ENCODE measurements at places on chromosomes 3 and 15.

DNA sequence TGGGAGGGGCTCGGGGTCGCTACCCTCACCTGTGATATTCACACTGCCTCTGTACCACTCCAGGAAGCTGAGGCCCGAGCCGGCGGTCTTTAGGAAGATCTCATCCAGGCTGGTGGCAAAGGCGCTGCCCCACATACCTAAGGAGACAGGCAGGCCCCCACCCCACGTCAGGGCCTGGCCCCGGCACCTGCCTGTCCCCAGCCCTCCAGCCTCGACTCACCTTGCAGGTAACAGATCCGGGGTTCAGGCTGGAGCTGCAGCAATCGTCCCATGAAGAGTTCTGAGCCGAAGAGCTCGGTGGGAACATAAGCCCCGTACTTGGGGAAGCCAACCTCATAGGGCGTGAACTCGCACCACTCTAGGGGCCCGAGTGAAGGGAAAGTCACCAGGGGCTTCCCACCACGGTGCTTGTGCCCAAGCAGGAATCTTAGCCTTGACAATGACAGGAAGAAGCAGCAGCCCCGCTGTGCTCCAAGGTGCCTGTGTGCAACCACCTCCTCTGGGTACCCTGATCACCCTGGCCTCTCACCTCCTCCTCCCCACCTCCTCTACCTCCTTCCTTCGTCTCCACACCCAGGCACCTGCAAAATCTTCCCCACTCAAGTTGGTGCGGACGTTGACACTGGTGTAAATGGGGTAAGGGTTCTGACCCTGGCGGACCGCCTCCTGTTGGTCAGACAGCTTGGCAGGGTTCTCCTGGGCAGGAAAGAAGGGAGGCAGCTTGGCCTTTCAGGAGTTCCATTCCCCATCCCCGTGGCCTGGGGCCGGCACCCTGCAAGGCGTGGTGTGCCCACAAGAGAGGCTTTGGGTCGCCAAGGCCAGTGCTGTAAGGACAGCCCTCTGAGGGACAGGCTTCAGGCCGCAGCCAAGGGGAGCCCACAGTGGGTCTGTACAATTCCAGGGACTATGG is 10.6 kb downstream of the PLA2G4F start:
- no peak for DNase-seq

DNA sequence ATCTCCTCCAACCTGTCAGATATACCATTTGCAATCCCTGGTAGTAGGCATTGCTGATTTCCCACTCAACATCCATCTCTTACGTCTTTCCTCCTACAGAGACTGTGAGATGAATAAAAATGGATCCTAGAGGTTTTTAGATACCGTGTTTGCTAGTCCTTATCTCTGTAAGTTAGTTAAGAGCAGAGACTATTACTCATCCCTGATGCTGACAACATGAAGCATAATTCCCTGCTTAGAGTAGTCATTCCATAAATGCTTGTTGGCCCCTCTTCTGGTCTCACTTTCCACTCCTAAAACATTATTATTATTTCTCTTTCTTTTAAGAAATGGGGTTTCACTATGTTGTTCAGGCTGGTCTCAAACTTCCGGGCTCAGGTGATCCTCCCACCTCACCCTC is 136.2 kb downstream of the RTP4 start:
- no peak for DNase-seq

GRCh38 chr15:39713846-39714245 is 68.8 kb downstream of the FSIP1 start:
- DNase-seq: no peak

DNA sequence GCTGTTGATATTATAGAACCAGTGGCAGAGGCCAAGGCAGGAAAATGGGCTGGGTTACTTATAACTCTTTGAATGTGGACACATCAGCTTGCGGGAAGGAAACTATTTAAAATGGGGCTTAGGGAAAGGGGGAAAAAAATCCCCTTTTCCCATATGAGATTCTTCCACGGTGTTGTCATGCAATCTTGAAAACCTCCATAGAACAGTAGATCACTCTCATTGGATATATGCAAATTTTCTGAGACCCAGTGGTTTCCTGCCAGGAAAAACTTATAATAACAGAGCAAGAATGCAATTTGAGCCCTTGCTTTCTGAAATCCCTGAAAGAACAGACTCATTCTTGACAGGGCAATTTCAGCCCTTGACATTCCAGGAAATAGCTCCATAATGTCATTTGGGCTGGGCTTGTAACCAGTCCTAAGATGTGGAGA is 31.1 kb downstream of the TMEM212 start:
- no peak for DNase-seq

DNA sequence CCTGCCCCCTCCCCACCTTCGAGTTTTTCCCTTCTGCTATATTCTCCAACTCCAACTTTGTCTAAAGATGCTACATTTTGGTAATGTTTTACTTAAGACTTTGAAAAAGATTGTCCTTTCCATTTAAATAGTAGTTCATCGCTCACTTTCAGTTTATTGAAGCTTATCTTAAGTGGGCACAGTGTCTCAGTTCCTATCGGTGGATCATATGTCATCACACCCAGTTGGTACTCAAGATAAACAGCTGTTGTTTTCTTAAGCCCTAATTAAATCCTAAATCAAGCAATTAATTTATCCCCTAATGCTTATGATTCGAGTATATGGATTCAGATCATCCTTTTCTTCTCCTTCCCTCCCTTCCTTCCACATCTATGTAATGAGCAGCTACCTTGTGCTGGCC is 210.7 kb downstream of the TLE3 start:
- DNase-seq: no peak

DNA sequence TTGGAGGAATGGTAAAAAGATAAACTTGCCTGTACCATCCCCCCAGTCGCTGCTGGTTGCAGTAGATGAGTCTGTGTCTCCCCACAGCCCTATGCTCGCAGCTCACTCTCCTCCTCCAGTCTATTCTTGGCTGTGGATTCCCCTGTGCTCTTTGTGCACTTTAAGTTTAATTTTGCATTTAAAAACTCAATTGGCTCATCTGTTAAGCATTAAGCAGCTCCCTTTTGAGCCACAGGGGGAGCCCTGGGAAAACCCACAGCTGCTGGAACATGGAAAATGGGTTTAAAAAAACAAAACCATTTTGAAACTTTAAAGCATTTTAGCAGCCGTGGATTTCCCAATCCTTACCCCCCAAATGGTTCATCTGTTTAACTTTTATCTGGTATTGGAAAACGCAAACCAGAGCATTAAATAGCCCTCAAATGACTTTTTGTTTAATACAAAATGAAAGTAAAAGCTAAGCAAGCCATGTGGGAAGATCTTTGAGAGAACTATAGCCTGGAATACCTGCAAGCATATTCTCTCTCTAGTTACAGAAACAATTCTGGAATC is 536.9 kb downstream of the ZIC1 start:
- no peak for DNase-seq

DNA sequence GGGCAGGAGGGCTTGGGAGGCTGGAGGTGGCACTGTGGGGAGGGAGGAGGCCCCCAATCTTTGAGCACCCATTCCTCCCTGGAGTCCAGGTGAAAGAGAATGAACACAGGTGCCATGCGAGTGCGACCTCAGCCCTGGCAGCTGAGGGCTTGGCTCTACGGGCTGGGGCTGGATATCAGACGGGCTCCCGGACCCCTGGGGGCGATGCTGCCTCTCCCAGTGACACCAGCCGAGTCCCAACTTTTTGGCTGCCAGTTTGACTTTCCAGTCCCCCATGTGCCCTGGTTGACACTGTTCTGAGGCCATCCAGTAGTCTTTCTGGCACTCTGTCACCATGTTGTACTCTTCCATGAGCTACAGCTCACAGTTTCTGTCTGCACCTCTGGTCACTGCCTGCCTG is 1.2 kb downstream of the VILL start:
- no peak for DNase-seq

DNA sequence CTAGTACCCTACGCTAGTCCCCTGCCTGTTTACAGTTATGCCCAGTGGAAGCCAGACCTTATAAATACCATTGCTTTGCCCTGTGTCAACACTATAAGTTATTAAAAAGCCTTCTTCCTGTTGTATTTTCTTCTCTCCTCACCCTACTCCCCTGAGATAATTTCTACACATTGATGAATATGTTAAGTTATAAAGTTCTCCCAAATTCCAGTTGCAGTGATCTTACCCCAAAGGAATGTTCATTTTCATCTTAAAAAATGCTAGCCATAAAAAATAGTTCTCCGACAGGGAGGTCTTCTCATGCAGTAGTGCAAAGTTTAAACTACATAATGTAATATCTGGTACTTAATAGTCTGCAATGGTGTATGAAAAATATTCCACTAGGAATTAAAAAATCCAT is 58.6 kb downstream of the MAP2K5 start:
- DNase-seq: no peak

DNA sequence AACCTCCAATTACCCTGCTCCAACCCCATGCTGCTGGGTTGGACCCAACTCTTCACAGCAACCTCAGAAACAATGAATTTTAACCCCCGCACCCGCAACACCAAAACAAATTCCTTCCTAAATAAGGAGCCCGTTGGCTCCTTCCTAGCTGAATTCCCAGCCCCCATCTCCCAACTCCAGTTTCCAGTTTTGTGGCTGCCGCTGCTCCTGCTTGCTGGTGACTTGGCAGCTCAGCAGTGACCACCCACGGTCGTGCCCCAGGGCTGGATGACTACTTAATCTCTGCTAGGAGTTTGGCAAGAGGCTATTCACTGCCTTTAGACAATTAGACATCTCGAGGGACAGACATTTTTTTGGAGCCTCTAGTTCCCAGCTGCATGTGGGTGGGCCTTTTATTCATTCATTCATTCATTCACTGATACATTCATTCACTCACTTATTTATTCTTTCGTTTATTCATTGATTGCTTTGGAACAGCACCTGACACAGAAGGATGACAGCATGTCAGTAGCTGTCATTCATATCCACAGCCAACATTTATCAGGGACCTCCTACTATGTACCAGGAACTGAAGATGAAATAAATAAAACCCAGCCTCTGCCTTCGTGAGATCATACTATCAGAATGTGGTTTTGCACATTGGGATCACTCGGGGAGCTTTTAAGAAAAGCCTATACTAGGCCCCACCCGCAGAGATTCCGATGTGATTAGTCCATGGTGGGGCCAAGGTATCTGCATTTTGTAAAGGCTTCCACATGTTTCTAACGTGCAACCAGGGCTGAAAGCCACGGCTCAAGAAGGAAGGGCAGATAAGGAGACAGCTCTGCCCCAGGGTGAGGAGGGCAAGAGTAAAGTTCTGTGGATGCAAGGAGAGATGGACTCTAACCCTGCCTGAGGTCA is 256.5 kb downstream of the SHQ1 start:
- DNase-seq: no peak

GRCh38 chr3:106025151-106025722 is 156.4 kb upstream of the CBLB start:
- DNase-seq: peak; percentile 14

DNA sequence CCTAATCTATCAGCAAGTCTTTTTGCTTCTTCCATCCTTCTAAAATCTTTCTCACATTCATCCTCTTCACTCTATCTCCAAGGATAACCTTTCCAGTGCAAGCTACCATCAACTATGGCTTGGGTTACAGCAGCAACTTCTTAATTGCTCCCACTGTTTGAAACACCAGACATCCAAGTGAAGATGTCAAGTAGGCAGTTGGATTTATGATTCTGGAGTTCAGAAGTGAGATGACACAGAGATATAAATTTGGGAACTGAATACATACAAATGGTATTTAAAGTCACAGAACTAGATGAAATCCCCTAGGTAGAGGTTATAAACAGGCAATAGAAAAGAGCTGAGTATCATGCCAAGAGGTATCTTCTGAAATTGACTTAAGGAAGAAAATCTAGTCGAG is 3.7 kb downstream of the UBR1 start:
- DNase-seq: no peak

DNA sequence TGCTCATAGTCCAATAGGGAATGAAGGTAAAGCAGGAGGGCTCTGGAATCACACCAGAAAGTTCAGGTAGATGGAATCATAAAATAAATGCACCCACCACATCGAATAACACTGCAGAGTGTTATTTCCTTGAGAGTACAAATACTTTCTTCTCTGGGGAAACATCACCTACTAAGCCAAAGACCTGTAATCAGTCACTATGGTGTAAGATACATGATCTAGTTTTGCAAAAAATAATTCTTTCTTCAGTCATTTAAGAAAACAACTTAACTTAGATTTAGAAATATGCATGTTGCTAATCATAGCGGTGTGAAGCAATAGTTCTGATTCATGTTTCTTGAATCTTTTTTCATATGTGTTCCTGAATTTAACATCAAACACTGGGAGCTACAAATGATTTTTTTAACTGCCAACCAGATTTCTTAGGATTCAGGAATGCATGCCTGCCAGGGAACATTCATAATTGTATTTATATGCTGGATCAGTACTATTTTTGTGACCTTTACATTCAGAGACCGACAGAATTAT is 40.2 kb upstream of the MEIS2 start:
- DNase-seq: no peak

DNA sequence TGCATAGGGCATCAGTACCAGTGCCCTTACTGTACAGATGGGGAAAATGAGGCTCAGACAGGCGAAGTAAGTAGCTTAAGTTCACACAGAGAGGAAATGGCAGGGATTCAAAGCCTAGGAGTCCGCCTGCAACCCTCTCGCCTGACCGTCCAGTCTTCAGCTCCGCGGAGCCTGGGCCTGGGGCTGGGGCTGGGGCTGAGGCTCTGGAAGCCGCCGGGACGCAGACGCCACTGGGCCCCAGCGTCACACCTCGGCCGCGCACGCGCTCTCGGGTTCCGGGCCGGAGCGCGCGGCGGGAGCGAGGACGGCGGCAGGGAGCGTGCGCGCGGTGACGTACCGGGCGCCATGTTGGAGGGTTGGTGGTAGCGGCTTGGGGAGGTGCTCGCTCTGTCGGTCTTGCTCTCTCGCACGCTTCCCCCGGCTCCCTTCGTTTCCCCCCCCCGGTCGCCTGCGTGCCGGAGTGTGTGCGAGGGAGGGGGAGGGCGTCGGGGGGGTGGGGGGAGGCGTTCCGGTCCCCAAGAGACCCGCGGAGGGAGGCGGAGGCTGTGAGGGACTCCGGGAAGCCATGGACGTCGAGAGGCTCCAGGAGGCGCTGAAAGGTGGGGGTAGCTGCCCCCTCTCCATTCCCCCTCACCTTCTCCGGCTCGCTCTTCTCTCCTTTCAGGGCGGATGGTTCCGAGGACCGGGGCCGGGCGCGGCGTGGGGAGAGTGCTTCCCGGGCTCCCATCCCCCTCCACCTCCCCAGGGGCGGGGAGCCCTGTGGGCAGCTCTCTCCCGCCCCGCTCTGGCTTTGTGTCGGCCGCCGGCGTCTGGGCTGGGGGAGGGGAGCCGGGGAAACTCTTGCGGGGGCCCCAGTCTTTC is at the start of gene PPP4R2:
Gene PPP4R2 (plus strand): TSS at position 339 of the 861 bp plus-strand sequence. CDS start 227 bp downstream, at position 566.
- peak; percentile 19 for DNase-seq

DNA sequence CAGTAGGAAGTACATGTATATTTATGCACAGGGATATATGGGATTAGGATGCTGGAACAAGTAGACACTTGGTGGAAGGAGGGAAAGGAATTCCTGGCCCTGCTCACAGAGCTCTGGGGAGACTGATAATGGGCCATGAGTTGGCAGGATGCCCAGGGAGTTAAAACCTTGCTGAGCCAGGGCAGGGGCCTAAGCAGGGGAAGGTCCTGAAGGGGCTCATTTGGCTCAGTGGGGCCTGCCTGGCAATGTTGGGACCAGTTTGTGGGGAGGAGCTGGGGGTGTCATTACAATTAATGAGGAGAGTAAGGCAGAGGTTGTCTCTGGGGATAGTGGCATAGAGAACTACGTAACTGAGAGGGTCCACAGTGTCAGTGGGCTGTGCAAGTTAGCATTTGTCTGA is 124.2 kb upstream of the ADPGK start:
- DNase-seq: no peak

GRCh38 chr15:77144026-77144425 is 73.1 kb upstream of the TSPAN3 start:
- no peak for DNase-seq
